A549 treated with AZD2906 at 1 μM for 4 hours (cell line): ENCODE measurements at places on chromosomes 3 and 15. TPM values are rescaled to one million over a fixed set of nuclear protein-coding genes. Genes with fewer than 3 reads are reported as not detected.

Gene ZNF660
- not detected in 5 replicates for total RNA-seq

Gene EPHA3
- not detected in 5 replicates for total RNA-seq

Gene TRPM1
- not detected in 5 replicates for total RNA-seq

Gene HMG20A
- total RNA-seq: 21.6 to 29.3 TPM (median 25.3 TPM) in 5 replicates

Gene IMPG2
- total RNA-seq: 0.01 to 0.02 TPM (median 0.01 TPM) in 3 of 5 replicates, not detected in the others

Gene CFAP91
- total RNA-seq: 0.23 to 0.35 TPM (median 0.25 TPM) in 4 of 5 replicates, not detected in the other

Gene FETUB
- 0.08 to 0.34 TPM (median 0.15 TPM) in 5 replicates for total RNA-seq

Gene CATSPER2
- 0.24 to 1.2 TPM (median 0.95 TPM) in 5 replicates for total RNA-seq

Gene WDR49
- total RNA-seq: not detected in 5 replicates

Gene VPS39
- 14.3 to 16.0 TPM (median 15.0 TPM) in 5 replicates for total RNA-seq

Gene TMCO5A
- not detected in 5 replicates for total RNA-seq

Gene TMEM207
- total RNA-seq: not detected in 5 replicates

Gene GASK1A
- total RNA-seq: not detected in 5 replicates
